ENCODE measurements at places on chromosomes 1 and 21. TPM values are rescaled to one million over a fixed set of nuclear protein-coding genes. Genes with fewer than 3 reads are reported as not detected.
A peak's percentile ranks its signal among the peaks of the same experiment; 100 is the strongest.

- no peak for DNase-seq
Observed at GRCh38 chr1:111164151-111164550, 24.1 kb downstream of the CEPT1 start.

Gene TCHHL1
- not detected for polyA plus RNA-seq

DNA sequence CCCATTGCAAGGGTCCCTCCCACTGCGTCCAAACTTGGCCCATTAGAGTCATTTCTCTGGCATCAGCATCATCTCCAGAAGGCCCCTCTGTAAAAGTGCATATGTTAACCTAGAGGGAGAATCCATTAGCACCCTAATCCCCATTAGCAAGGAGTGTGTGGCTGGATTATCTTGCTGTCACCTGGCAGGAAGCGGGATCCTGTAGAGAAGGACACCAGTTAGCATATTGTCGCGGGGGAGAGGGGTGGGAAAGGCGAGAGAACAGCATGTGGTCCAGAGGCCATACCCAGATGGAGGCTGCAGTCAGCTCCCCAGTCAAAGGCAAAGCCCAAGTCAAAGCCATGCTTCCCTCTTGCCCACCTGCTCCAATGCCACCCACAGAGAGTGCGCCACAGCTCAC, 64.0 kb downstream of the OLIG1 start:
- DNase-seq: no peak

DNA sequence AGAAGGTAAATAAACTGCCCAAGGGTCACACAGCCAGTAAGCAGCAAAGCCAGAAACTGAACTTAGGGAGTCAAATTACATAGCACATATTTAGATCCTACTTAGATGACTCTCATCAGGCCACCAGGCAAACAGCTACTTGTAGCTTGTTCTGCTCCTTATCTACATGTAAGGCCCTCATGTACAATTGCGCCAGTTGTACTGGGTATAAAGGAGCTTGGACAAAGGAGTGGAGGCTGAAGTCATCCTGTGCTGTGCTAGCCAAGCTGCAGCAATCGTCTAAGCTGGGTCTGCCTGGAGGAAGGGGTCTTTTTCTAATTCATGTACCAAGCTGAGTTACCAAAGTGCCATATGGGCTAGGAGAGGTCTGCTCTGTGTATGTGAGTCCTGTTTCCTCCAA, 12.8 kb downstream of the ETNK2 start:
- no peak for DNase-seq

GRCh38 chr1:7104339-7104738, 319.1 kb downstream of the CAMTA1 start:
- DNase-seq: no peak

Gene UBE4B
- polyA plus RNA-seq: 50.7 TPM

DNA sequence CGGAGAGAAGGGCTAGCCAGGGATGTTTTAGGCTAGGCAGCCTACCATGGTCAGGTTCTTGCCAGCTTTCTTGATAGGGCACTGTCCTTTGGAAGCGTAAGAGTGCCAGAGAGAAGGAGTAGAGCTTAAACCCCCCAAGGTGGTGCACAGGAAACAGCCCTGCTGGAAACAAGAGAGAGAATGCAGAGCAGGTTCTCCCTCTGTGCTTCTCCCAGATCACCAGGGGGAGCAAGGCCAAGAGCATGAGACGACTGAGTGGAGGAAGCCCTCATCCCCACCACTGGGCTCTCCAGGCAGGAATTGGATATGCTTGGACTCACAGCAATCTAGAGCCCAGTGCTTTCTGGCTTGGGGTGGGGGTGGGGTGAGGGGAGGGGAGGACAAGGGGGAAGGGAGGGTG, 49.8 kb downstream of the ATP2B4 start:
- DNase-seq: no peak

DNA sequence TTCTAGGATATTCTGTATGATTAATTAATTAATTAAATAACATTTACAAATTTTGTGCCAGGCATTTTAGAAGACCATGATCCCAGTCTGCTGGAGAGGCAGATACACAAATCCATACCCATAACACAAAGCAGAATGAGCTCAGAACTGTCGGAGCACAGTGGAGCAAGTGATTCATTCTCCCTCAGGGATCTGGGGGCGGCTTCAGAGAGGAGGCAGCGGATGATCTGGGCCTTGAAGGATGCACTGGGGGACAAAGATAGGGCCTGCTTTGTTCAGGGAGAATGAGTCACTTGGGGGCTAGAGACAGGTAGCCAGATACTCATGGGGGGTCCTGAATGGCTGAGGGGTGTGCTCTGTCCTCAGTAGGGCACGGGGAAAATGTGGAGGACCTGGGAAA, 50.9 kb upstream of the TRABD2B start:
- no peak for DNase-seq

DNA sequence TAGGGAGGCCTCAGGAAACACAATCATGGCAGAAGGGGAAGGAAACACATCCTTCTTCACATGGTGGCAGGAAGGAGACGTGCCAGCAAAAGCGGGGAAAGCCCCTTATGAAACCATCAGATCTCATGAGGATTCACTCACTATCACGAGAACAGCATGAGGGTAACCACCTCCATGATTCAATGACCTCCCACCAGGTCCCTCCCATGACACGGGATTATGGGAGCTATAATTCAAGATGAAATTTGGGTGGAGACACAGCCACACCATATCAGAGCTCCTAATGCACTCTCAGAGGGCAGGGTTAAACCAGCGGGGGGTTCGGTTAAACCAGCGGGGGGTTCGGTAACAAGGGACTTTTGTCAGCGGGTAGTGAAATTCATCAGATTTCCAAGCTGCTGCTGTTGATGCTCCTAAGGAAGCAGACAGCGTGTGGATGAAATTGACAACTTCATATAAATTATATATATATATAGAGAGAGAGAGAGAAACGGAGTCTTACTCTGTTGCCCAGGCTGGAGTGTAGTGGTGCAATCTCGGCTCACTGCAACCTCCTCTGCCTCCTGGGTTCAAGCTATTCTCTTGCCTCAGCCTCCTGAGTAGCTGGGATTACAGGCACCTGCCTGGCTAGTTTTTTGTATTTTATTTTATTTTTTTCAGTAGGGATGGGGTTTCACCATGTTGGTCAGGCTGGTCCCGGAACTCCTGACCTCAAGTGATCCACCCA, 4.2 kb downstream of the CSTB start:
- no peak for DNase-seq

Gene PLEKHG5
- 24.6 TPM for polyA plus RNA-seq

GRCh38 chr1:99700020-99700419, 54.1 kb downstream of the PALMD start:
- no peak for DNase-seq

Gene KCNA2
- polyA plus RNA-seq: 0.47 TPM

Gene OR2T11
- not detected for polyA plus RNA-seq

DNA sequence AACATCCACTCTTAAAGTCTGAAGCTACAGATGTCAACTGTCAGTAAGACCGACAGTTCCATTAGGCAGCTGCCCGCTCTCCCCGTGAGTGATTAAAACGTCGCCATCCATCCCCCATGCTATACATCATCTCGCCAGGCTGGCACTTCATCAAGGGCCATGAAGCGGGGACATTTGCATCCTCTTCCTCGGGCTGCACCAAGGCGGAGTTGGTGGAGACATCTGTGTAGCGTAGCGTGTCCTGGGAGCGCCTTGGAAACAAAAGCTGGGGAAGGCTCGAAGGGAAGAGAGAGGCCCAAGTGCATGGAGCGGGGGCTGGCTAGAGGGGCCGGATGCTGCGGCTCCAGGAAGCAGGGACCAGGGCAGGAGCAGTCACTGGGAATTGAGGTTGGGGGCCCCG, 250.1 kb downstream of the KAZN start:
- DNase-seq: peak; percentile 42

DNA sequence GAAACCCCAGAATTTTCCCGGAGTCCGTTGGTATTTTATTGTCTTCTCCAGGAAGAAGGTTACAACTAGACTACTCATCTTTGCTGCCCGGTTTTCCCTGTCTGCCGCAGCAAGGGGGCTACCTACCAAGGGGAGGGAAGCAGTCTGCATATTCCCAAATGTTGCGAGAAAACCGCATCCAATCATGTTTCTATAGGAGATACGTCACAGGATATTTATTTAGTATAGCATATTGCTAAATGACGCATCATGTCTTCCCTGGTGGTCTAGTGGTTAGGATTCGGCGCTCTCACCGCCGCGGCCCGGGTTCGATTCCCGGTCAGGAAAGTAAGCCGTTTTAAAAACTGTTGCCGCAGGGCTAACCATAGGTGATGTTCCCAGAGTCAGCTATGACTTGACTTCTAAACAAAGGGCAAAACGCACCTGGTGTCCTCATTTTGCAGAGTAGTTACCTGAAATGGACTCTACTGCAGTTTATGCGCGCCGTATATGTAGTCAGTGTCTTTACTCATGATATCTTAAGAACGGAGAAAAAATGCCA, 15.2 kb upstream of the ZNF692 start:
- peak; percentile 77 for DNase-seq

- no peak for DNase-seq
Observed at GRCh38 chr1:84693005-84693404, 2.7 kb upstream of the SSX2IP start.

DNA sequence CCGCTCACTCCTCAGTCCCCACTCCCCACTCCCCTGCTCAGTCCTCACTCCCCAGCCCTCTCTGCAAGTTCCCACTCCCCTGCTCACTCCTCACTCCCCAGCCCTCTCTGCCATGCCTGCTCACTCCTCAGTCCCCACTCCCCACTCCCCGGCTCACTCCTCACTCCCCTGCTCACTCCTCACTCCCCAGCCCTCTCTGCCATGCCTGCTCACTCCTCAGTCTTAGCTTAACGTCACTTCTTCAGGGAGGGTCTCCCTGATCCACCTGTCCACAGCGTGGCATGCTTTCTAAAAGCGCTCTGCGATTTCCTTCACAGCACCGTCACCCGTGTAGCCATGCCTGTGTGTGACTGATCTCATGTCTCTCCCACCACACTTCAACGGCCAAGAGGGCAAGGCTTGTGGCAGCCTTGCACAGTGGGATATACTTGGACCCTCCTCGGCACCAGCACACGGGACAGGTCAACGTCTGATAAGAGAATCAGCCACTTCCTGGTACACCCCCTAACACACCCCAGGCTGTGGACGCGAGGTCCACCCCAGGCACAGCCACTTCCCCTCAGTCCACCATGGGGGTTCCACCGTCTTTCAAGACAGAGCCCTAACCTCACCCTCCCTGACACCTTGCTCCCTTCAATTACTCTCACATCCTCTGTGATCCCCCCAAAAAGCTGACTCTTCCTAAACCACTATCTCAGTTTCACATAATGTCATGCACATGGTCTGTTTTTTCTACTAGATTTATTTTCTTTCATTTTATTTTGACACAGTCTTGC, 14.0 kb downstream of the PRDM15 start:
- no peak for DNase-seq

Gene TNNI3K
- 1.1 TPM for polyA plus RNA-seq

DNA sequence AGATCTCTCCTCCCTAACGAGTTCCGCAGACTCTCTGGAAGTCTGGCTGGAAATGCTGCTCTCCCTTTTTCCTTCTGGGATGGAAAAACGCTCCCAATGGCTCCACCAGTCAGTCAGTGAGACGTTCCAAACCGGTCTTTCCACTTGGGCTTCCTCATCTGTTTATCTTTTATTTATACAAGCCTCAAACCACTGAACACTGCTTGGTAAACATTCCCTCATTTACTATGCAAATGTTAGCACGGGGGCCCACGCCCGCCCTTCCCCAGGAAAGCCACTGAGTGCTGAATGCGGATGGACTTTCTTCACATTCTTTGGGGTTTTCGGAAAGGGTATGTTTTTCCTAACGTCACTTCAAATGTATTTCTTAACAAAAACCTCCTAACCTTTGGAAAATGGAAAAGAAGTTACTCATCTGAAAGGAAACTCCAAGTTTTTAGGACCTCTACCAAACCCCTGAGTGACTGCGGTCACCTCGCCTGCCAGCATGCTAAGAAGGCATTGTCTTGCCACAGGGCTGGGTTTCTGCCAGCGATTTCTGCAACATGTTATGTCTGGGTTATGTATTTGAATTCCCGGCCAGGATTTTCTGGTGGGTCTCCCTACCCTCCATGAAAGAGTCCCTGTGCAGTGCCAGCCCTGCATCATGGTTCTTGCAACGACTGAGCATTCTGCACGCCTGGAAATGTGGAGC, 14.0 kb upstream of the UMODL1 start:
- no peak for DNase-seq

GRCh38 chr1:176601348-176601747, 138.4 kb downstream of the PAPPA2 start:
- DNase-seq: no peak

DNA sequence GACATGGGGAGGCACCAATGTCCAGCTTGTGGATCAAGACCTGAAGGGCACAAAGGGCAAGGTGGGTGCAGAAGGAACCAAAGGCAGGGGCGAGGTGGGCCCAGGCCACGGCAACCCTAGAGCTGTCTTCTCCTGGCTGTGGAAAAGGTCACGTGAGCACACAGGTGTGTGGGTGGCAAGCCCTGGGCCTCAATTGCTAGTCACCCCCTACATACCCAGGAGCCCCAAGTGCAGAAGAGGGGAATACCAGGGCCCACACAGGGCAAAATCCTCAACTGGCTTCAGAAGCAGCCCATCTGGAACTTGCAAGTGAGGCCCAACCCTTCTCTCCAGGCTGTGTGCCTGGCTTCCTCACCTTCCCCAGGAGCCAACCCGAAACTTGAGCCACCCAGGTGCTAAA, 25.6 kb downstream of the ZBTB17 start:
- no peak for DNase-seq

DNA sequence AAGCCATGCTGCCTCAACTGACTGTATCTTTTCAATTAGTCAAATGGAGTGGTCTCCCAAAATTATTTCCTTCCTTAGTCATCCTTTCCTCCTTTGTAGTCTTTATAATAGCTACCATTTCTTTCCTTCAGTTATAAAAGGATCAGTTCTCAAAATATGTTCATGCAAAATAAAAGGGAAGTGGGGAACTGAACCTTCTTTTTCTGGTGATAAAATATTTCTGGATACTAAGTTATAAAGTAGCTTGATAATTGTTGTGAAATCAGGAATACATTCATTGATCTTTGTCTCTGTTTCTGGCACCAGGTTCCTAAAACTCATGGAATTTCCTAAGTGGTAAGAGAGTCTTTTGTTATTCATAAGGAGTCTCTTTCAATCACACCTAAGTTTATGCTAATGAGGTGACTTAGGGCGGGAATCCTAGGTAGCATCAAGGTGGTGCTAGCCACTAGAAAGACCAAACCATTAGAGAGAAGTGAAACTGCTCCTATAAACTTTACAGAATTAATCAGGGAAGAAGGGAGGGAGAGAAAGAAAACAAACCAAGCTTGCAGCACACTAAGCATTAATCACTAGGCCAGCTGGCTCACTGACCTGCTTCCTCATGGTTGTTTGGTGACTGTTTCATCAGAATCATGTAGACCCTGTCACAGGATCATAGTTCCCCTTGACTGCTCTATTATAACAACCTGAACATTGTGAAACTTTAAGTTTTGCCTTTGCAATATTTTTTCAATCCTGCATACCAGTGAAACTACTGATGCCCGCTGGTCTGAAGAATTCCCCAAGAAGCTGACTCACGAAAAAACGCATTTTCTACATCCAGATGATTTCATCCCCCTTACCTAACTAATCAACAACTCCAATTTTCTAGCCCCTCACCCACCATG, 161.6 kb upstream of the PTBP2 start:
- no peak for DNase-seq

DNA sequence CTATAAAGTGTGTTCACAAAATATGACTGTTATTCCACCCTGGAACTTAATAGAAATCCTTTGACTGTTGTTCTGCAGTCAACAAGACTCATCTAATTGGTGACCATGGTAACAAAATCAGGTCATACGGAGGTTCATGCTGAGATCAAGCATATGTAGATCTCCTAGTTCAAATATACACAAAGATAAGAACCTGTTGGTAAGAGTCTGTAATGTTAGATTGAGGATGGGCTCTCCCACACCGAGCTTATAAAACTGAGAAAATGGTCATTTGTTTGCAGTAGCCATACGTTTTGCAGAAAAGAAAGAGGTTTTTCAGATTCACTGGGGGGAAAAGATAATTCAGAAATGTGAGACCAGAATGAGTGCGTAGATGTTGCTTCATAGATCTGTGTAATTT, 468.1 kb downstream of the RPS6KC1 start:
- no peak for DNase-seq
